ENCODE measurements at places on chromosomes 5 and 9.

DNA sequence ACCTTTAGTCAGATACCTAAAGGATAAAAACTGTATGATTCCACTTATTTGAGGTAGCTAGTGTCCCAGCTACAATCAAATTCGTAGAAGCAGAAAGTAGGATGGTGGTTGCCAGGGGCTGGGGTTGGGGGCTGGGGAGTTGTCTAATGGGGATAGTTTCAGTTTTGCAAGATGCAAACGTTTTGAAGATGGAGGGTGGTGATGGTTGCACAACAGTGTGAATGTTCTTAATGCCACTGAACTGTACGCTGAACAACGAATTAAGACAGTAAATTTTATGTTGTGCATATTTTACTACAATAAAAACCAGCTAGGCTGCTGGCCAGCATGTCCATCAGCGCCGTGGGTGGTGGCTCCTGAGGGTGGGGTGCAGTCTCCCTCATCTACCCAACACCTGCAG, 137.8 kb downstream of the GADD45G start:
- no peak for DNase-seq

DNA sequence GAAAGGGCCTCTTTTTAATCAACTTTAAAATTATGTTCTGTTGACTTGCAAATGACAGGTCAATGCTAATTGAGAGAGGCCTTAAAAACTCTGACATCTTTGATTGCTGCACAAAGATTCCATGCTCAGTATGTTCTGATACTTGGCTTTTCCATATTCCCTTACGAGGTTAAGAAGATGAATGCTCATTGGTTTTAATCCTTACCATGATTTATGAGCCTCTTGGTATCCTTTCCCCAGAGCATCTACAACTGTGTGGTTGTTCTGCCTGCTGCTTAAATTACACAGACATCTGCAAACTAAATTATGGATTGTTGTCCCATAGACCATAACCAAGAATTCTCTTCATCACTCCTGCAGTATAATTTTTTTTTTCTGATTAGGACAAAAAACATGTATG, 352.6 kb downstream of the CDH12 start:
- DNase-seq: no peak

DNA sequence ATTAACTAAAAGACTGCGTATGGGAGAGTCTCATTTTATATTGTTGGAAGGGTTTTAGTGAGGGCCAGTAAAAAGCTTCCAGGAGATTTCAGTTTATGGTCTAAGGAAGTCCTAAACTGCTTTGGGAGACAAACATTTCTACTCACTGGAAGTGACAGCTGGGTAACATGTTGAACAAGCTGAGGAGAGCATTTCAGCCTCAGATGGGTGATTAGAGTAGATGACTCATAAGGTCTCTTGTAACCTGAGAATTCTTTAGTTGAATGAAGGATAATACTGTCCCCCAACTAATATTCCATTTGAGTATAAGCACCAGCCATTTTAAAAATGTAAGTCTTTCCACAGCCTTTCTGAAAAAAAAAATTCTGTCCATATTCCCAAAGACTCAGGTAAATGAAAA, 218.0 kb upstream of the C9orf72 start:
- no peak for DNase-seq

- DNase-seq: no peak
Measured at GRCh38 chr5:127944125-127944524, 139.4 kb upstream of the SLC12A2 start.

- DNase-seq: no peak
Measured at GRCh38 chr9:38127271-38127839, 58.3 kb upstream of the SHB start.

- DNase-seq: no peak
Measured at GRCh38 chr9:15867334-15867733, 314.5 kb downstream of the CCDC171 start.

- DNase-seq: no peak
Measured at GRCh38 chr5:171242521-171242920, 66.5 kb upstream of the TLX3 start.

DNA sequence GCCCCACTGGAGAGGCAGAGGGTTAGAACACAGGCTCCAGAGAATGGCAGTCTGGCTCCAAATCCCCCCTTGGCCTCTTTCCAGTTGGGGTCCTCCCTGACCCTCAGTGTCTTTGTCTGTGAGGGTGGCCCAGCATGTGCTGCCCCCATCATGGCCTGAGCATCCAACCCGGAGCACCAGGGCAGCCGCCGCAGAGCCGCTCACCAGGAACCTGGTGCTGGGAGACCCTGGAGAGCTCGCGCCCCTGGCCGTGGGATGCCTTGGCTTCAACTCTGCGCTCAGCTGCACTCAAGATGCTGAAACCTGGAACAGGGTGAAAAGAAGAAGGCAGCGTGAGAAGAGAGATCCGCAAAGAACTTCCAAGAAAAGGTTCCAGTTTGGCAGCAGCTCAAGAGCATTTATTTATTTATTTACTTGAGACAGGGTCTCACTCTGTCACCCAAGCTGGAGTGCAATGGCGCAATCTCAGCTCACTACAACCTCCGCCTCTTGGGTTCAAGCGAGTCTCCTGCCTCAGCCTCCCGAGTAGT, 3.8 kb downstream of the CCDC187 start:
- no peak for DNase-seq

Measured in activated T-helper 1 cell treated with Interleukin-2 at 50 U/mL for 16 hours (primary cell).